ENCODE measurements at places on chromosomes 3 and 15.
A peak's percentile ranks its signal among the peaks of the same experiment; 100 is the strongest.

DNA sequence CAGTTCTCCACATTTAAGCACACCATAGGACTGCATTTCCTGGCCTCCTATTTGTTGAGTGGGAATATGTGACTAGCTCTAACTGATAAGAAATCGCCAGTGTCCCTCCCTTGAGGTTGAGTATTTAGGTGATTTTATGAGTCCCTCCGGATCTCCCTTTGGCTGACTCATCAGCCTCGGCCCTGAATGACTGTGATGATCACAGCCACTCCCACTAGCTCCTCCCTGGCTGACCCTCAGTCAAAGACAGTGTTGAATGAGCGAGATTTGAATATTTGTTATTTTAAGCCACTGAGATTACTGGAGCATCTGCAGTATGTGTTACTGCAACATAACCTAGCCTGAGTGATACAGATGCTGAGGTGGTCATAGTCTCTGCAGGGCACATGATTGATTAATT is 515.3 kb downstream of the EPHB1 start:
- DNase-seq = no peak

DNA sequence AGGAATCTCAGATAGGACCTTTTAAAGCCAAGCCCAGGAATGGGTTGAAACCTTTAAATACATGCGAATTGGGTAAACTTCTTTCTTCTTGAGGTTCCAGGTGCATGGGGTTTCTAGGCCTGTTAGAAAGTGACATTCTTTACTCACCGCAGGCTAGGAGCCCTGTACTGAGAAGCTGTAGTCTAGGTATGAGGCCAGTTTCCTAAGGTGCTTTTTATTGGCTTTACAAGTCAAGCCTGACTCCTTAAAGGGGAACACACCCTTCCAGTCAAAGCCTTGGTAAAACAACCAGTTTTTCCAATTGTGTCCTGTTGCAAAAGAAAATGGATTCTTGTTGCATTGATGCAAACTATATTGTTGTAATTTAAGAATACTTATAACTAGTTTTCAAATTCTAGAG is 76.1 kb upstream of the ATP11B start:
- no peak for DNase-seq

- DNase-seq = no peak
Observed at GRCh38 chr3:173351886-173352285, 45.7 kb upstream of the NLGN1 start.

DNA sequence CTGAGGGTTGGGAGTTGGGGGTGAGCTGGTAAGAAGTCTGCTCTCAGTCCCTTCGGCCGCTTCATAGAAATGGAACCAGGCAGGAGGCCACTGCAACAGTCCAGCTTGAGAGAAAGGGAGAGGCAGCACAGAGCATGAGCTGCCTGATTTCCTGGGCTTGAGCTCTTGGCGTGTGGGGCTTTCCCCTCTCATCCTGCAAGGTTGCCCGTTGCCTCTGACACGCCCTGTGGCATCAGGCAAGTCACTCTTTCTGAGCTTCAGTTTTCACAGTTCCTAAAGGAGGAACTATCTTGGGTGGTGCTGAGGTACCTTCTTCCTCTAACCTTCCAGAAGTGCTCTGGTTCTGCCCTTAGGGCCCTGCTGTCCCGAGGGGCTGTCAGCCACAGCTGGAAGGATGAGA is 4.9 kb downstream of the MESP2 start:
- DNase-seq = no peak

DNA sequence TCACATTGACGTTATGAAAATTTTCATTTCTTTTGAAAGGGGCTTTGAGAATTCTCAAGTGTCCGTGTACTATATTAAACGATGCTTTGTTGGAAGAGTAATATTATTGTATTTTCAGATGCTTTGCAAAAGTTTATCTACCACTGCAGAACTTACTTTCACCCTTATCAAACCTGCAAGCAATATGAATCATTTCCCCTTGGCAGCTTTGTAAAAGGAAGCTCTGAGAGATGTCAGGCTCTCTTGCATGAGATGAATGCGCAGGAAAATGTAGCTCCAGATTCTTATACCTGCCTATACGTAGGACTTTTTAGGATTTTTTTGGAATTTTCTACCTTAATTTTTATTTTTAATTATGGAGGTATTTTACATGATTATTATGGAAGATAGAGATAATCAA is 34.5 kb downstream of the GPD1L start:
- no peak for DNase-seq

- no peak for DNase-seq
Observed at GRCh38 chr15:52336529-52336928, 40.9 kb upstream of the MYO5C start.

DNA sequence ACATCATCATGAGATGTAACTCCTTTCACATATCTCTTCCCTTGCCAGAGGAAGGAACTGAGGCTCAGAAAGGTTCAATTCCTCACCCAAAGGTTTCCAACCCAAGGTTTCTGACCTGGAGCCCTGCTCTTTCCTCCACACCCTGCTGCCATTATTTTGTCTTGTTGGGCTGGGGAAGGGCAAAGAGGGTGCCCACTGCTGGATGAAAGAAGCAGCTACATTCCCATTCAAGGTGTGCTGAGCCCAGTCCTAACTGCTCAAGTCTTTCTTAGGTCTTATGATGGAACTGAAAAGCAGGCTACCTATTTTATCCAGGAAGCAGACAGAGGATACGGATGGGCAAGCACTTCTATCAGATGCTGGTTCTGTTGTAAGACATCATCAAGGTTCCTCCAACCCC is 258.0 kb upstream of the CTDSPL start:
- DNase-seq = no peak

DNA sequence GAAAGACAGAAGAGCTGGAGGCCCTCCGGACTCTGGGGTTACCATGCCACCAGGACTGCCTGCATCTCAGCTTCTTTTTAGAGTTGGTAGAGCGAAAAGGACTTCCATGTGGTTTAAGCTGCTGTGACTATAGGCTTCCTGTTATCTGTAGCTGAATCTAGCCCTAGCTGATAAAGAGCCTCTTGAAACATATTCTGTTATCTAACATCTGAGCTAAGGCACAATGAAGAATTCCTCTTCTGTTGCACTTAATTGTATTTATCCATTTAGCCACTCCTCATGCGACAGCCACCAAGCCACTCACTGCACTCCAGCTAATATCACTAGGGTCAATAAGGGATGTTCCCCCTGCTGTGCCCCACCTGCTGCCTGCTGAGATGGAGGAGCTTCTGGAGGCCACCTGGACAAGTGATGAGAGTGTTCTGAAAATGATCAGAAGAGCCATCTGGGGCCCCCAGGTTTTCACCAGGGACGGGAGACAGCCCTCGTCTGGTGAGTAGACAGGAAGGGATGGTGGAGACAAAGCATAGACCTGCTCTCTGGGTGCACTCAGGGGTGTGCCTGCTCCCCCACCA is 94.6 kb upstream of the PLXNA1 start:
- no peak for DNase-seq

- DNase-seq = no peak
Observed at GRCh38 chr3:31550452-31551251, 17.9 kb downstream of the STT3B start.

GRCh38 chr3:182081096-182081495 is 369.4 kb downstream of the SOX2 start:
- DNase-seq = no peak

GRCh38 chr3:16512435-16513140 is 911 bp downstream of the RFTN1 start:
- DNase-seq = peak; percentile 71

GRCh38 chr15:32636410-32636809 is 5.1 kb upstream of the SCG5 start:
- no peak for DNase-seq

GRCh38 chr15:38650936-38651327 is 86.3 kb upstream of the RASGRP1 start:
- DNase-seq = no peak

- no peak for DNase-seq
Observed at GRCh38 chr15:94327356-94327936, 96.1 kb downstream of the MCTP2 start.

- DNase-seq = no peak
Observed at GRCh38 chr15:73287019-73287418, 81.7 kb downstream of the HCN4 start.

DNA sequence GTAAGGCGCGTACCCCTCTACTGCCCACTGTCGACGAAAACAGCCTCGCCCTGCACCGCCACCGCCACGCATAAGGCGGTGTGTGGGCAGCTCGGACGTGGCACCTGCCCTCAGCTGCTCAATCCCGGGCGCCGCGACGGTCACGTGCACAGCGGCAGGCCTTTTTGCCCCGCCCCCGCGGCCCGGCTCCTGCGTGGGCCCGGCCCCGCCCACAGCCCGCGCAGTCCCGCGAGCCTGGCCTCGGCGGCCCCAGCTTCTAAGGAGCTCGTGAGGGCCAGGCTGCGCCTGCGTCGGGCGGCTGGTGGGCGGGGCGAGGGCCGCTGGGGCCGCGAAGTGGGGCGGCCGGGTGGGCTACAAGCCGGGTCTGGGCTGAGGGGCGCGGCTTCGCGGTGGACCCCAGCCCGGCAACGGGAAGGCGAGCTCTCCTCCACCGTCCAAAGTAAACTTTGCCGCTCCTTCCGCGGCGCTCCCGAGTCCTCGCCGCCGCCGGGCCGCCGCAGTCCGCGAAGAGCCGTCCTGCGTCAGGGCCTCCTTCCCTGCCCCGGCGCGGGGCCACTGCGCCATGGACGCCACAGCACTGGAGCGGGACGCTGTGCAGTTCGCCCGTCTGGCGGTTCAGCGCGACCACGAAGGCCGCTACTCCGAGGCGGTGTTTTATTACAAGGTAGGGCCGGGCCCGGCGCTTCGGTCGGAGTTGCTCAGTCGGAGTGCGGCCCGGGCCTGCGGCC is at the start of gene CAPN7:
Gene CAPN7, plus strand, starts transcription at position 313 of the 728 bp plus-strand sequence. Its CDS starts 250 bp downstream, at position 563.
- DNase-seq = peak; percentile 97

DNA sequence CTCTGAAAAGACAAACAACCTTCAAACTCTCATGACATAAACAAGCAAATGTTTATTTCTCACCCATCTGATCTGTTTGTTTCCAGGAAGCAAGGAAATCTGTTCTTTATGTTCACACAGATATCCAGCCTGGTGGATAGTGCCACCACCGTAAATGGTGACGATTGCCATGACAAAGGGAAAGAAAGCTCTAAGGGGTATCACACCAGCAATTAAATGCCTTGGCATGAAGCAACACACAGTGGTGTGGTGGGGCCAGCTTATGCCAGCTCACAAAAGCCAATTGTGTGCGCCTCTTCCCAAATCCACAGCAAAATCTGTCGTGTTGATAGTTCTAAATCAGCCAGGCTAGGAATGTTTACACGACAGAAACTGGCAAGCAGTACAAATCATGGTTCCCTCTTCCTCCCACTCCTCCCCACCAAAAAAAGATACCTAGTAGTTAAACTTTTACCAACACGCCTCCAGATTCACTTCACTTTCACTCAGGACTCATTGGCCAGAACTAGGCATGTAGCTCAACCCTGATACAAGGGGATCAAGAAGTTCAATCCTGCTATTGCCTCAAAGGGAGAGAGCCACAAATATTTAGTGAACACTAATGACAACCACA is 189.2 kb upstream of the SLCO3A1 start:
- no peak for DNase-seq

DNA sequence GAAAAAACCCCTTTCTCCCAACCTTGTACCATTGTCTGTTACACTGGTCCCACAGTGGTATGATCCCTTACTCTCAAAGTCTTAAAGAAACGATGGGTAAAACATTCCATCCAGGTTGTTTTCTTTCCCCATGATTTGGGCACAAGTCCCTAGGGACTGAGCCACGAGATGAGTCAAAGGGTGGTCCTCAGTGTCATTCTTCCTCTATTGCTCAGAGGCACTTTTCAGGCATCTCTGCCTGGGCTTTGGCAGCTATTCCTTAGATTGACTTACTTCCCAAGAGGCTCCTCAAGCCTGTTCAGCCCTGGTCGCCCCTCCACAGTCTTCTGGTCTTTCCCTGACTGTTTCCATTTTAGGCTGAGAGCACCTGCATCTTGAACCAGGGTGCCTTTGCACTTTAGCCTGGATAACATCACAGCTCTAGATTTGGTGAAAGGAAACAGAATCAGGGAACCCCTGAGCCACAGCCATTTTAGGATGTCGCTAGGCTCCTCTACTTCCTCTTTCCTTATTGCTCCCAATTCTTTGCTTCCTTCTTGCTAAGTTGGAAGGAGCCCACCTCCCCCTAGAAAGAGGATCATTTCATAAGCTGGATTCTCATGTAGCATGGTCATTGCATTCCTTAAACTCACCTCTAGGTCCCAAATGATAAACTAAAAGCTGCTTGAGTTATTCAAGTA is 131.0 kb upstream of the TPRG1 start:
- no peak for DNase-seq

DNA sequence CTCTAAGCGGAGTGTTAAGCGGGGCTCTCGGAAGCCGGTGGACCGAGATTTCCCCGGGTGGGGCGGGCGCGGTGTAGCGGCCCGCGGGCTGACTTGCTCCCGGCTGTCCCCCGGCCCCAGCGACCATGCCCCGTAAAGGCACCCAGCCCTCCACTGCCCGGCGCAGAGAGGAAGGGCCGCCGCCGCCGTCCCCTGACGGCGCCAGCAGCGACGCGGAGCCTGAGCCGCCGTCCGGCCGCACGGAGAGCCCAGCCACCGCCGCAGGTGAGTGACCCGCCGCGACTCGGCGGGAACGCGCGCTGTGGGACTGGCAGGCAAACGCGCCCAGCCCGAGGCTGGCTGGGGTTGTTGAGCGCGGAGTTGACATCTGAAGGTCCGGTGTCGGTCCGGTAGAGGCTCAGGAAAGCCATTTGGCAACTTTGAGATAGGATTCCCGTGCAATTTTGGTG is 1.3 kb downstream of the SMC4 start:
- peak; percentile 50 for DNase-seq

GRCh38 chr3:127750226-127751031 is 71.9 kb downstream of the MGLL start:
- DNase-seq = no peak

GRCh38 chr3:170220871-170221270 is 1.4 kb upstream of the PRKCI start:
- no peak for DNase-seq

DNA sequence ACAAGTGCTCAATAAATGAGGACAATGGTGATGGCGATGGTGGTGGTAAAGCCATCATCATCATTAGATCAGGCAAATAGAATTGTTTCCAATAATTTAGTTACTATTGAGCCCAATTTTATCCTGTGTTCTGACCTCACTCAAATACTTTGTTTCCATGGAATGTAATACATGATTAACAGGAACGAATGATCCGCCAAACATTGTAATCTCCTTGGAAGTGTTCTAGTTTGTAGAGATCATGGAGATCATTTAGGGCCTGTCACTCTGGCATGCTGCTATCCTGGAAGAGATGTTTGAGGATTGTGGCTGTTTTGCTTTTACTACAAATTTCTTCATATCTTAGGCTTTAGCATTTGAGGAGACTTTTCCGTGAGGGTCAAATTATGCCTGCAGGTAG is 2.8 kb downstream of the COL6A6 start:
- no peak for DNase-seq

GRCh38 chr15:58232281-58233065 is 94.3 kb downstream of the AQP9 start:
- no peak for DNase-seq
